ENCODE measurements at places on chromosomes 1 and 21.

- DNase-seq, result no peak
These were observed 958 bp downstream of the DDR2 start for GRCh38 chr1:162633081-162633762.

DNA sequence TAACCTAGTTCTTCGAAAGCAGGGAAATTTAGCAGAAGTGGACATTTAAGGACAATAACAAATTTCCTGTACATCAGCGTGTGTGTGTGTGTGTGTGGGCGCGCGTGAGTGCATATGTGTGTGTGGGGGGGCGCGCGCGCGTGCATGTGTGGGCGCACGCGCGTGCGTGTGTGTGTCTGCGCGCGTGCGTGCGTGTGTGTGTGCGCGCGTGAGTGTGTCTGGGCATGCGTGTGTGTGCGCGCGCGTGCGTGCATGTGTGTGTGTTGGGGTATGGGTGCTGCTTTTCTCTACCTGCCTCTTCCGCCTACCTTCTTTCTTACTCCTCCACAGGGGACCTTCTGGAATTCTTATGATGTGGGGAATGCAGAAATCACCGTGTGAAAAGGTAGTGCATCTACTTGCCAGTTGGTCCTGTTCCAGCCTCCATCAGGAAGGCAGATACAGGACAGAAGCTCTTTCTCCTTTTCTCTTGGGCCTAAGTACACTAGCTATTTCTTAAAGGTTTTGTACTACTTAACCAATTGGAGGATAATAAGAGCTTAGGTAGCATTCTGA, 165.4 kb upstream of the KCNK2 start:
- no peak for DNase-seq

GRCh38 chr1:192522673-192523072, 52.9 kb upstream of the RGS1 start:
- no peak for DNase-seq

- no peak for DNase-seq
These were observed 563.0 kb upstream of the NEGR1 start for GRCh38 chr1:72845381-72845780.

GRCh38 chr1:170807432-170807831, 127.9 kb upstream of the MROH9 start:
- no peak for DNase-seq

DNA sequence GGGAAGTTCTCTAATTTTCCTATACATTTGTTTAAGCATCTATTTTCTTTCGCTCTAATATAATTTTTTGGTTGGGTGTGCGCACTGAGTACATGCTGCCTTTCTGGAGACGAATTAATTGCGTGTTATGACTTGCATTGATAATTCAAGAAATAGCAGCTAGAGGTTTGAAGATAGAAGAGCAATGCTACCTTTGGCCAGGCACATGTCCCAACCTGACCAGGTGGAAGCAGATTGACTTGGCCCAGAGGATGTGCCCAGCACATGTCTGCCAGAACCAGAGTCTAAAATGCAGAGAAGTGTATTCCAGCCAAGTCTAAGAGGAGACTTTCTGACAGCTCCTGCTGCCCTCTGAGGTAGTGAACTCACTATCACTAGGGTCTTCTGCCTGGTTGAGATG, 114.3 kb downstream of the SLC35F3 start:
- DNase-seq, result no peak

GRCh38 chr21:15549671-15550070, 180.1 kb upstream of the USP25 start:
- DNase-seq, result no peak

DNA sequence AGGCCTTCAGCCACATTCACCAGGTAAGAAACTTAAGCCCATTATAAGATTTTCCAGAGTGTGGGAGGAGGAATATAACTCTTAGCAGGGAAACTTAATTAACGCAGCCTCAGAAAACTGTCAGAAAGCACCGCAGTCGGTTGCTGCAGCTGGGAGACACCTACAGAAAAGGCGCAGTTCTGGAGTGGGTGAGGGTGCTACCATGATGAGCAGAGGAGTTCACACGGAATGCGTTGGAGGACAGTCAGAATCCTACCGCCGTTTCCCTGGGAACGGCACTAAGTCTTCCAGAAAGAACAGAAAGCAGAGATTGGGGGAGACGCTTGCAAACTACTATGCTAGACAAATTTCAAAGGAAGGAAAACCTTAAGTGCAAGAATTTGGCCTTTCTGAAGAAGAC, 6.4 kb downstream of the ACTN2 start:
- DNase-seq, result no peak

DNA sequence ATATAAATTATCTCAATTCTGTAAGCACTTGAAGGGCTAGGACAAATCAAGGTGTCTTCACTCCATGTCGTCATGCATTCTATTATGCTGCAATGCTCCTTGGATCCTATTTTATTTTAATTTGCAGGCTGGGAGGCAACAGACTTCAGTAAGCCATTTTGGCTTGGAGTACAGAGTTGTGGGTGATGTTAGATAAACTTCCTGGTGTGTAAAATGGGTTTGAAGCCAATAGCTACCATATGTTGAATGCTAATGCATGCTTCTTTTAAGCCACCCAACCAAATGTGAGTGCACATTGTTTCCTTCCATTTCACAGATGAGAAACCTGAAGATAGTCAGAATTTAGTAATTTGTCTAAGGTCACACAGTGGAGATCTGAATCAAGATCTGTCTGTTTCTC, 482.8 kb downstream of the DISC1 start:
- DNase-seq, result no peak

GRCh38 chr1:234915924-234916675, 212.5 kb downstream of the TOMM20 start:
- DNase-seq, result no peak

- DNase-seq, result no peak
These were observed 15.5 kb upstream of the CITED4 start for GRCh38 chr1:40877698-40878097.

DNA sequence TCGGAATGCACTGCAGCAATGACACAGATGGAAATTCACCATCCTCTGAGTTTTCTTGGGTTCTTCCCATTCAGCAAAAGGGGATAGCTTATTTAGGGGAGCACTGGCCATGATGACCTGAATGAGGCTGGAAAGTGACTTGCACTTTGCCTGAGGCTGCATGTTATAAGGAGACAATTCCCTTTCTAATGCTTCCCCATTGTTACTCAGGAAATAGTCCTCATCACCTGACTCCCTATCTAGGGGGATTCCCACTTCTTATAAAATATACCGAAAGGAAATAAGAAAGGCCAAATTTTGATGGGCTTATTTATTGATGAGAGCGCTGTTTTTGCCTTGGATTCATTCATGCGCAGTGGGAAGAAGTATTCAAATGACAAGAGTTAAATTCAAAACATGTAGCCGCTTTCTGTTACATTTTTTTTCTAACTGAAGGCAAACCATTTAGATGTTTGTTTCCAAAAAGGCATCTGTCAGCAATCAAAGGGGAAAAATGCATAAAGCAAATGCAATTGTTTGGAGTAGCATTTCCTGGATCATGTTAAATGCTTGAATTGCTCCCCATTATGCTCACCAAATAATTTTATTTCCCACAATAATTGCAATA, 220.3 kb upstream of the NFIA start:
- DNase-seq, result no peak

DNA sequence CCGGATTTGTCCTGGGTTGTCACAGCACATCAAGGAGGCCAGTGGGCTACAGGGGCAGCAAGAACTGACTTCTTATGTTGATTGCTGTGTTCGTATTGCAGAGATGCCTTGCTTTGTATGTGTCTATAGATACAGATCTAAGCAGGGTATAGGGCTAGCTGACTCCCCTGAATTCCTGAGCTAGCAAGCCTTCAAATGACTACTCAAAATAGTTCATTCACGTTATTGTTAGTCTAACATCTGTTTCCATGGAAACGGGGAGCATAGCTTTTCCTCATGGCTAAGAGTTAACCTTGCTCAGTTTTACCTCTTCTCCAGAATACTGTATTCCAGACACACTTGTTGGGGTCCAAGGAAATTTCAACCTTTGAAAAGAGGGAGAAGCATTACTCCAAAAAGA, 24.1 kb downstream of the TRIM45 start:
- no peak for DNase-seq

GRCh38 chr1:41498391-41498790, 13.9 kb upstream of the EDN2 start:
- DNase-seq, result no peak

GRCh38 chr1:116817582-116818064, 63.4 kb downstream of the CD2 start:
- no peak for DNase-seq

- DNase-seq, result no peak
These were observed 16.0 kb downstream of the ZNF697 start for GRCh38 chr1:119632103-119632490.

GRCh38 chr21:21295303-21295702, 297.1 kb downstream of the NCAM2 start:
- no peak for DNase-seq

DNA sequence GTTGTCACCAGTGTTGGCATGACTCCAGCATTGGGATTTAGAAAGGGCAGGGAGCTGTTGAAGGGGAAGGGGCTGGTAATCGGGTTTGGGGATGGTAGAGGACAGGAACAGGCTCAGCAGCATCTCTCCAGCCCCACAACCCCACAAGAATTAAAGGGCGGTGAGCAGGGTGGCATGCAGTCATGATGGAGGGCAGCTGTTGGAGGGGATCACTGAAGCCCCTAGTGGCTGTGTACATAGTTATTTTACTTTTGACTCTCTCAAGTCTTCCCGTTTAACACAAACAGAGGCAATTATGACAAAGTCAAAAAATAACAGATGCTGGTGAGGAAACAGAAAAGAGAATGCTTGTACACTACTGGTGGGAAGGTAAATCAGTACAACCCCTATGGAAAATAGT, 213.8 kb downstream of the URB2 start:
- DNase-seq, result no peak

GRCh38 chr1:223077247-223077833, 65.7 kb downstream of the TLR5 start:
- no peak for DNase-seq

DNA sequence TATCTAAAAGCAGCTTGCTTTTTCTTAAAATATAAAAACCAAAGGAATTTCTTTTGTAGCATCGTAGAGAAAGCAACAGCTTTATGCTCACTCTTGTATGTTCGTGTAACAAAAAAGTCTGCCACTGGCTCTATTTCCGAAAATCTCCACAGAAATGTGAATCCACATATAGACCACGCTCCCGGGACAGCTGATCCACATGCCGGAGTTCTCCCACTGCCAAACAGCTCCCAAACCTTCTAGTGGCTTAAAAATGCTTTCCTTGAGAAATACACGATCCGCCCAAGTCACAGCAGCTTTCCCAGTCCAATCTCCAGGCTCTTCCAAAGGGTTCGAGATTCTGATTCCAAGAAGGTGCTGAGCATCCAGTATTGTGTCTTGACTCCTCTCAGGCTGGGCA, 29.3 kb downstream of the PCSK9 start:
- no peak for DNase-seq

GRCh38 chr1:88647249-88647645, 36.8 kb upstream of the PKN2 start:
- no peak for DNase-seq

DNA sequence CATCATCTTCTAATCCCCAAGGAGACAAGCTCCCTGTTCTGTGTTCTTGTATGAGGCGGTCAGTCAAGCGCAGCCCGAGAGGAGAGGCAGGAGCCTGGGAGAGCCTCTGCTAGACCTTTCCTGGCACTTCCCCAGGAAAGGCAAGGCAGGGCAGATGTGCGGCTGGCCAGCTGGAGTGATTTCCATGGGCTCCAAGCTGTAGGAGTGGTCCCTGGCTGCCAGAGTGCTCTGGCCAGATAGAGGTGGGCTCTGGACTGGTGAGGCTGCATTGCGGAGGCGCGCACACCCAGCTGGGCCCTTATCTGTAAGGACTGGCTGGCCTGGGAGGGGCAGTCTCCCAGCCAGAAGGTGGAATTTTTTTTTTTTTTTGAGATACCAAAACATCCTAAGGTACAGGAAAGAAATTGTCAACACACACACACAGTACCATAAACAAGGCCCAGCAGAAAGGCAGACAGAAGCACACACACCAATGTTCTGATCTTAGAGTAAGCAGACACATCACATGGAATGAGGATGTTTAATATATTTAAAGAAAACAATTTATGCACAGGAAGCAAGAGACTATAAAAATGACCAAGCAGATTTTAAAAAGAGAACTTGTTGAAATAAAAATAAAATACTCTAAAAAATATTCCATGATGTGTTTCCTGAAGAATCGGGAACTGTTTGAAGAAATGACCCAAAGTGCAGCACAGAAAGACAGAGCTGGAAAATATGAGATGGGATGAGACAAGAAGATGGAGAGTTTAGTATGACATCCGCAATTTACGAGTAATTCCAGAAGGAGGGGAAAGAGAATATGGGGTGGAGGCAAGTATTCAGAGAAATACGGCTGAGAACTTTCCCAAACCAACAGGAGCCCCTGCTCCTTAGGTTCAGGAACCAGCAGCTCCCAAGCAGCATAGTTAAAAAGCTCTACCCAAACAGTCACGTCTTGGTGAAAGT, 13.4 kb downstream of the IBA57 start:
- peak; percentile 25 for DNase-seq

DNA sequence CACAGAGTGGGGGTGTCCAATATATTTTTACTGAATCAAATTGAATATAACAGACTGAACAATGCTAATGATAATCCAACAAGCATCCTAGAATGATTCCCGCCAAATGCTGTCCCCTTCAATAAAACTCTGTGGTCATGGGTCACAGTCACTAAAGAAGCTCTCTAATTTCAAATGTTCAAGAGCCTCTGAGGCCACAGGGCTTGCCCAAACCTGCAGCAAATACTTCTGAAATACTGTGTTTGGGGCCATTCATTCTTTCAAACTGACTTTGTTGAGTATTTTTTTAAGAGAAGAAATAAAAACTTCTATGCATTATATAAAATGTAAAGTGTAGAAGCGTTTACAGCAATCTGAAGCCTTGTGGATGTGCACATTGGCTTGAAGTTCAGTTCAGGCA, 7.6 kb upstream of the BEND5 start:
- peak; percentile 95 for DNase-seq

GRCh38 chr1:36699113-36699911, 216.6 kb upstream of the CSF3R start:
- DNase-seq, result no peak

DNA sequence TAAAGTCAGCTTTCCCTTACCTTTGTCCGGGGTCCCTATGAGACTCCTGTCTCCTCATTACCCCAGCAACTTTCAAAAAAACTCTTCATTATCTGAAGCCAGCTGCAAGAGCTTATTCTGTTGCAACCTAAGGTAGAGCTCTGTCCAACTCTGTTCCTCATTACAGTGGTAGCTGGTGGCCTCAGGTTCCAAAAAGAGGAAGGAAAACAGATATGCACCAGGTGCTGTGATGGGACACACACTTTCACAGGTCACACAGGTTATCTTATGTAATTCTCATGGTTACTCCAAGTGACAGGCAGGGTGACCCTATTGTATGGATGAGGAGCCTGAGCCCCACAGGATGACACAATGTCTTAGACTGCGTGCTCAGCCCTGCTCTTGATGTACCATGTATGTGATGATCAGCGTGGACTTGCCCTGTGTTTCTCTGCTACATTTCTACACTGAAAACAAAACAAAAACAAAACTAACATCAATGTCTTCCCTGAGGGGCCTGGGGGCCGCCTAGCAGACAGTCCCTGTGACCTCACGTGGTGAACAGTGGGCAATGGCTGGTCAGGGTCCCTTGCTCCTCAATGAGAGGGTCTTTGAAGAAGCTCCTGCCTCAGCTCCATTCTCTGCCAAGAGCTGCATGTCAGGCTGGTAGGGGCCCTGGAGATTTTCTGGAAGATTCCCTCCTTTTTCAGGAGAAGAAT, 9.7 kb upstream of the TENT5C start:
- DNase-seq, result no peak

GRCh38 chr1:246199086-246199645, 307.9 kb downstream of the SMYD3 start:
- DNase-seq, result peak; percentile 45

Measured in DMS79 treated with DMSO at 0.1 percent for 48 hours (cell line).